ENCODE measurements at places on chromosomes 6 and 20.
A peak's percentile ranks its signal among the peaks of the same experiment; 100 is the strongest.

DNA sequence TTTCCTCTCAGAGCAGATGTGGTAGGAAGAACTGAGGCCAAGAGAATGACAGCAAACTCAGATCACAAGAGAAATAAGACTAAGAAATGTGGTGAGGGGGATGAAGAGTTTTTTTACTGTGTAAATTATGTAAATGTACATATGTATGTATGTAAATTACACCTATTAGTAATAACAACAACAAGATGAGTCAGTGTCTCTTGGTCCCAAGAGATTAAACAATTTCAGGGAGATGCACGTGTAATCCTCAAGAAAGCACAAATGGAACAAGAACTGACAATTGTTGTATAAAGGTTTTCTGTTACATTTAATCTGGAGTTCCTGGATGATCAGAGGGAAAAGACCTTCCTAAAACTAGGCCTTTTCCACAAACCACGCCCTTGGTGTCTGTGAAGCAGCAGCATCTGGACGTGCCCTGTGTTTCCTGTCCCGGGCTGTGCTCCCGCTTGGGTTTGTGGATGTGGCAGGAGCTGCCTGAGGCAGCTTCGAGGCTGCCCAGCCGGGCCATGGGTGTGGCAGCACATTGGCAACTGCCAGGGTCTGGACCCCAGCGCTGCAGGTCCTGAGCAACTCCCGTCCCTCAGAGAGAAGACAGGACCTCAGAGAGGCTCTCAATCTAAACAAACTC, 994 bp downstream of the CLDN20 start:
- DNase-seq, result no peak

DNA sequence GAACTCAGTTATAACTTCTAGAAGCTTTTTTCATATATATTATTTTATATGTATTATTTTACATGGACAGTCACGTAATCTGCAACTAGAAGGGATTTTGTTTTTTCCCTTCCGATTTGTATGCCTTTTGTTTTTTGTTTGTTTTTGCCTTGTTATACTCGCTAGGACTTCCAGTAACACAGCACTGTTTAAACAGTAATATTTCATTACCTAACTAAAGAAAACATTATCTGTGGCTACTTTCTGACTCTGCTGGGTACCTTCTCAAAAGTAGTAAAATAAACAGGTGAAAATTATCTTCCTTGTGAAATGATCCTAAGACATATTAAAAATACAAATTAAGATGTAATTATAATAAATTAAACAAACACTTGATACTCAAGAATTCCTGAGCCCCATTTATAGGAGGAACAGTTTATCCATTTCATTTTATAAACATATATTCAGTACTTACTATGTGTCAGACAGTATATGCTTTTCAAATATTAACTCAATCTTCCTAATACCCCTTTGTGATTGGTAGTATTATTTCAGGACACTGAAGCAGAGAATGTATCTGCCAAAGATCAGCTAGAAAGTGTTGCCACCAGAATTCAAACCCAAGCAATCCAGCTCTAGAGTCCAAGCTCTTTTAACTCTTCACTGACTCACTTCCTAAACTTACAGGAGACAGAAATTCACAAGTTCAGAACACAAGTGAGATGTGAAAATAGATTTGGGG, 65.3 kb downstream of the MAP3K5 start:
- DNase-seq, result no peak

- no peak for DNase-seq
Observed at GRCh38 chr20:57412347-57413029, 21.3 kb downstream of the RBM38 start.

- no peak for DNase-seq
Observed at GRCh38 chr6:79143320-79143898, 65.4 kb upstream of the PHIP start.

DNA sequence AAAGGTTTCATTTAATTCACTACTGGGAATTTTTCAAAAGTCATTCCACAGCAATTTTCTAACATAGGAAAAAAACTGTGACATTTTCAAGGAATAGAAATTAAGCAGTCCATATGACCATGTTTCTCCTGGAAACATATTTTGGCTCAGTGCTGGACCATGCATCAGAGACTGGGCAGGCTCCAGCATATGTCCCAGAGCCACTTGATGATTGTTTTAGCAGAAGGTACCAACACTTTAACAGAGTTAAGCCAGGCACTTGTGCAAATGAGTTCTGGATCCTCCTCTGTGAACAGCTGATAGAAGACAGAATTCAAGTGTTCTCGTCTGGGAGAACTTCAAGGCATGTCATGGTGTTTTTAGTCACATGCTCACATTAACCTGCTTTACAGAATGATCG, 516.3 kb downstream of the COL12A1 start:
- no peak for DNase-seq

- no peak for DNase-seq
Observed at GRCh38 chr6:128500014-128500413, 20.4 kb downstream of the PTPRK start.

DNA sequence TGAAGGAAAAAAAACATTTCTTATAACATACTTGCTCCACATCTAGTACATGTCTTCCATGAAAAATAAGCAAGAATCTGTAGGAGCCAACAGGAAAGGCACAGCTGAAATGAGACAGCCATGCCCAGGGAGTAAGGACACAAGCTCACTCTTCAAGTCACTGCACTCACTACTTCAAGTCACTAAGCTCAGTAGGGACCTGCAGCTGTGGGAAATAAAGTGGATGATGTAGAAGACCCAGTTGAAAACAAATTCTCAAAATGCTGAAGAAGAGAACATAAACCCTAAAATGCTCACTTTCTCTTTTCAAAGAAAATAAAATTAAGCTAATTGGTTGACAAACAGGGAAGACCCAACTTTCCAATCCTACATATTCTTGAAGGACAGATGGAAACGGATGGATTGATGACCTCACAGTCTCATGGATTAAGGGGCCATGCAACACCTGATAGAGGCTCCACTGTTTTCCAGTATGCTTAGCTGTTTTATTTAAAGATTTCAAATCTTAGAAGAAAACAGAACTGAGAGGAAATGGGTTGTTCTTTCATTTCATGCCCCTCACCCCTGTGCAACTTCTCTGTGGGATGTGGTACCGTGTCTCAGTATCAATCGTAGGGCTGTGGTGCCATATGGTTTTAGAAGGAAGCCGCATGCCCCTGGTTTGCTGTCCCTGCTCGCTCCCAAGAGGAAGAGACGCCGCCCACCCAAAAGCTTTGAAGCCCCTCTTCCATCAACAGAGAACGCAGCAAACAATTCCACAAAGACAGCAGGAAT, 133.3 kb downstream of the WDR27 start:
- DNase-seq, result peak; percentile 12

DNA sequence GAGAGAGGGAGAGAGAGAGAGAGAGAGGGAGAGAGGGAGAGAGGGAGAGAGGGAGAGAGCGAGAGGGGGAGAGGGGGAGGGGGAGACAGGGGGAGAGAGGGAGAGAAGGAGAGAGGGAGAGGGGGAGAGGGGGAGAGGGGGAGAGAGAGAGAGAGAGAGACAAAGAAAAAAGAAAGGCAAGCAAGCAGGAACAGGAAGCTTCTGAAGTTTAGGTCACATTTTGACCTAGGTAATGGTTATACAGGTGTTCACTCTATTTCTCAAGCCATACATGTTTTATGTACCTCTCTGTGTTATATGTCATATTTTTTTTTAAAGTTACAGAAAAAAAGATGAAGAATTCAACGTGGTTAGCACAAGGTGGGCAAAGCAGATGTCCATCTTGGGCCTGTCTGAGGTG, 9.4 kb downstream of the NHSL1 start:
- DNase-seq, result no peak

DNA sequence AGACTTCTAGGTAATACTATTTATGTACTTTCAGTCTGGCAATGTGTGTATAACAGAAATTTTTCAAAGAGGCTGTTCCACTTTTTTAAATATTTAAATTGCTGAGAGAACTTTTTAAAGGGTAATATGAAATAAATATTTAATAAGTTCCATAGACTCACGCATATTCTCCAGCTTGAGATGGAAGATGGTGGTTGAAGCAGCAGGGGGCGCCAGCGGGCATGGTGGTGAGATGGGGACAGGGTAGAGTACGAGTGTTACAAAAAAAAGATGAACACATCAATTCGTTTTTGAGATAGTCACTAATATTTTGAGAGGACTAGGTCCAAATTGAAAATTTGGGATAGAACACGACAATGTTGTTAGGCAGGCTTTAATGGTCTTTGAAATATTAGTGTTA, 68.4 kb downstream of the RSPO3 start:
- DNase-seq, result peak; percentile 54

DNA sequence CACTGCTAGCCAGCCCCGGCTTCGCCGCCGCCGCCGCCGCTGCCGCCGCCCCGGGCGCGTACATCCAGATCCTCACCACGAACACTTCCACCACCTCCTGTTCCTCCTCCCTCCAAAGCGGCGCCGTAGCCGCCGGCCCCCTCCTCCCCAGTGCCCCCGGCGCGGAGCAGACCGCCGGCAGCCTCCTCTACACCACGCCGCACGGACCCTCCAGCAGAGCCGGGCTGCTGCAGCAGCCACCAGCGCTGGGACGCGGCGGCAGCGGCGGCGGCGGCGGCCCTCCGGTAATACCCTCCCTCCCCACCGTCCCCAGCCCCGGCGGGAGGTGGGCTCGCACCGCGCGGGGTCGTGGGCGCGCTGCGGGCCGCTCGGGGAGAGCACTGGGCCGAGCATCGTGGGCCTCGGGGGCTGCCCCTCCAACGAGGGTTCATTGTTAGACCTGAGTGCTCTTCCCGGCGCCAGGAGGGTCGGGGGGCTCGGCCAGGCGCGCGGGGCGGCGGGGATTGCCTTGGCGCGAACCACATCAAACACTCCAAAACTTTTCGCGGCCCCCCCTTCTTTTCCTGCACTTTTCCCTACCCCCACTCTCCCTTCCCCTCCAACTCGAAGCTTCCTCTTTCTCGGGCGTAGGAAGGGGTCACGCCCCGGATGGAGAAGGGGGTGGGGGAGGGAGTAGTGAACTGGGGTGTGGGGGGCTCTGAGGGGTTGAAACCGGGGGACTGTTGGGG, 827 bp downstream of the E2F3 start:
- peak; percentile 57 for DNase-seq

- DNase-seq, result no peak
Observed at GRCh38 chr6:75333676-75334200, 49.1 kb upstream of the TMEM30A start.

GRCh38 chr6:25154034-25154596, 125.1 kb upstream of the CARMIL1 start:
- no peak for DNase-seq

DNA sequence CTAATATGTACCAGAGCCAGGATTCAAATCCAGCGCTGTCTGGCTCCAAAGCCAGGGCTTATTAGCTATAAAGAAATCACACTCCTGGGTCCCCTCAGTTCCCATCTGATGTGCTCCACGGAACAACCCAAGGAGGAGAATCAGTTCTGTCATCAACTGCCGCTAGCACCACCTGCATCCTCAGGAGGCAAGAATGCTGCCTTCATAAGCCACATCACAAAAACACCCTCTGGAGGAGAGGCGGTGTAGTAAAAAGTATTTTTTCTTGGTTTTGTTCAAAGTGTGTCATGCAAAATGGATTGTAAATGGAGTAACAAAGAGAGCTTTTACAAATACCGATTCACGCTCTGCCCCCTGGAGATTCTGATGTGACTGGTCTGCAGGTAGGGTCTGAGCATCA, 57.1 kb downstream of the TNFRSF21 start:
- DNase-seq, result no peak

DNA sequence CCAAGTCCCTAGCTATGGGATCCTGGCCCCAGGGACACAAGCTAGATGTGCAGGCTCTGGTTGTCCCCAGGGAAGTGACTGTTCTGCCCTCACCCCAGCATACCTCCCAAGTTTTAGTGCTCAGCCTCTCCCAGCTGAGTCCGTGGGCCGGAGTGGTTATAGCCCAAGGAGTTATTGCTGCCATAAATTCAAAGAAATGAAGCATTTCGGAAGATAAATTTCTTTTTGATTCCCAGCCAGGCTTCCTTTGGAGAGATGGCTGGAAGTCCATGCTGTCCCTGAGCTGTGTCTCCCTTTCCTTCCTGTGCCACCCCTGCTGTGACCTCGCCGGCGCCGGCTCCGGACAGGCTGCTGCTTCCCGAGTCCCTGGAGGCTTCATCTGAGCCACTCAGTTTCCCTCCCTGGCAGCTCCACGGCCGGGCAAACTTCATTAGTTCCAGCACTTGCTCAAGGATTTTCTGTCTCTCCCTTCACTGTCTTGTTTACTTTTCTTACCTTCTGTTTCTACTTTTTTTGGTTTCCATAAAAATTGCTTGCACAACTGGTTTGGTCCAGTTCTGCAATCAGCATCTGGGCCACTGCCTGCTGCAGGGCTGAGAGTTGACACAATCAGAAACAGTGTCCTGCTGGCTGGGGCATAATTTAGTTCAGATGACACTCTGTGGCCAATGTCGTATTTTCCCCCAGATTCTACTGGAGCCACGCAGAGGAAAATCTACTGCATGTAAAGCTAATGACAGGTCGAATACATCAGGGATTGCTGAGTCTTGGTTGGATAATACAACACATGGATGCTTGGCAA, 225.5 kb downstream of the SYNDIG1 start:
- no peak for DNase-seq

DNA sequence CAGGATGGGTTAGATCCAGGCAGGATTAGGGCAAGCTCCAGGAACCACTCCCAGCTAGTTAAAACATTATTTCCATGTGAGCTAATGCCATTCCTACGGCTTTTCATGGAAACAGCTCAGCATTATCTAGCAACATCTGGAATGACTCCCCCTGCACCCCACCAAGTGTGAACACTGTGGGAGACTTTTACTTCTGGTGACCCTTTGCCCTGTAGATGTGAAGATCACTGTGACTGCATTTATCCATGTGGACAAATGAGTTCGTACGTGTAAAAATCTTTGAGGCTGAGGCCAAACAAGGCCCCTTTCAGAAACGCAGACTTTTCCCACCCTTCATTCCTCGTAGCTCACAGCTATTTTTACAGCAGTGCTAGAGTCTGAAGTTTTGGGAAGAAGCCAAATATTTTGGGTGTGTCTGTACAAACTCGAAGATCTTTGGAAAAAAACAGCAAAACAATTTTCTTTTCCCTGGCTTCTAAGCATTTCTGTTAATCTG, 221.8 kb upstream of the SOX4 start:
- DNase-seq, result no peak

DNA sequence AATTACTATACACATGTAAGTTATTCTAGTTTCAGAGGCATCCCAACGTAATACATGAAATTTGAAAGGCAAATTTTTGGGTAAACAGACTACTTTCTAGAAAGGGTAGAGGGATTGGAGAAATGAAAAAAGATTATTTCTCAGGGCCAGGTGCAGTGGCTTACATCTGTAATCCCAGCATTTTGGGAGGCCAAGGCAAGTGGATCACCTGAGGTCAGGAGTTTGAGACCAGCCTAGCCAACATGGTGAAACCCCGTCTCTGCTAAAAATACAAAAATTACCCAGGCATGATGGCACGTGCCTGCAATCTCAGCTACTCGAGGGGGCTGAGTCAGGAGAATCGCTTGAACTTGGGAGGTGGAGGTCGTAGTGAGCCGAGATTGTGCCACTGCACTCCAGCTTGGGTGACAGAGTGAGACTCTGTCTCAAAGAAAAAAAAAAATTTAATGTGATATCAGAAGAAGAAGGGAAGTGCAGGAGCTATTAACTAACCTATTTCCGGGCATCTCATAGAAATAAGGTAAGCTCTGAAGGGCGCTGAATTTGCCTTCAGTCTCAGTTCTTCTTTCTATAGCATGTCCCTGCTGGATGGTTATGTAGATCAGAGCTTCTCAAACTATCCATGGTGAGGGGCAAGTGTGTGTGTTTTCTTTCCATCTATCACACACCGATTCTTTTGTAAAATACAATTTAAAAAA, 100.3 kb upstream of the MTHFD1L start:
- DNase-seq, result no peak

GRCh38 chr6:86192123-86192522, 549.4 kb upstream of the SYNCRIP start:
- DNase-seq, result peak; percentile 10

- DNase-seq, result no peak
Observed at GRCh38 chr20:49526056-49526455, 41.9 kb downstream of the PTGIS start.

GRCh38 chr6:138508676-138508988, 9.3 kb upstream of the NHSL1 start:
- no peak for DNase-seq
